ENCODE measurements at places on chromosomes 5 and 9.

DNA sequence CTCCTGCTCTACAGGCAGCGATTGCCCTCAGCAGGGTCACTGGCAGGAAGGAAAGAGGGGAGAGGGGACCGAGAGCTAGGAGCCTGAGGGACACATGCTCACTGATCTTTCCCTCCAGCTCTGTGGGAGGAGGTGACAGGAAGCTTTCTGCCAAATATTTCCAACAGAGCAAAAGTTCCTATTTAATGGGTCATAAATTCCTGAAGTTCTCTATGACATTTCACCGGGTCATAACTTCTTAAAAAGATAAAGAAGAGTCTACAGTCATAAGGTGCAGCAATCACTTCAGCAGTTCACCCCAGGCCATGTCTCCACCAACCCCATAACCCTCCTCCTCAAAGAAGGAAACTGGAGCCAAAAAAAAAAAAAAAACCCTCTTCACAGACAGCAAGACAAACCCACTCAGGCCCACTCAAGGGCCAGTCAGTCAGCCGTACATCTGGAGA lies 481.1 kb downstream of the NR2F1-AS1 start:
- DNase-seq: no peak

GRCh38 chr9:93669958-93670207 lies 93.5 kb downstream of the PHF2 start:
- DNase-seq: no peak

DNA sequence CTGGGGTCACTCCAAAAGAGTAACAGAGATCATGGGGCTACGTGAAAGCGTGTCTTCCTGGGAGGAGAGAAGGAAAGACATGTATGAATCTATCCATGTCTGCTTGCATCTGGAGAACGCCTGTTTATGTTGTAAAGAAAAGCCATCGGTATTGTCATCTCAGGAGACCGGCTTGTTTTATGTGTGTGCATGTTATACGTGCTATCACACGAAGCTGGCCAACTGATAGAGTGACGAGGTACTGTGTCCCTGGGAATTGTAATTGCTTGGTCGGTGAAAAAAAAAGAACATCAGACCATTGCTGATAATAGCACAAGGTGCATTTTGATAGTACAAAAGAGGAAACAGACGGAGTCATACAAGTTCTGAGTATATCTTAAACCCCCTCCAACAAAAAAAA lies 370 bp upstream of the CDH6 start:
- no peak for DNase-seq

GRCh38 chr5:143350341-143350740 lies 53.1 kb downstream of the NR3C1 start:
- no peak for DNase-seq

- no peak for DNase-seq
These were observed 10.8 kb downstream of the KCNV2 start for GRCh38 chr9:2727966-2728613.

DNA sequence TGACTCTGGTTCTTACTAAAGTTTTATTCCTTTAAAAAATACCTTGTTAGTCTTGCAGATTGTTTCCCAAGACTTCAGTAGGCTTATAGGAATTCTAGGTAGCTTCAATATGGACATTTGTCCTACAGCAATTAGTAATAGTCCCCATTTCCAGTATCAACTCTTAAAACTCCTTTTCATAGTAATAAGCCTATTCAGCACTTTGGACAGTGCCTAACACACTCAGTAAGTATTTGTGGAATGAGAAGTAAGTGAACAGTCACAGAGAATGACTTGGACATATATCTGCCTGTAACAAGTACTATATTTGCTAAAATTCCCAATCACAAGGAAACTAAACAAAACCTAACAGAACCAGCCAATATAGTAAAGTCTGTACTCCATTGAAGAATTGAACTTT lies 1291.8 kb upstream of the DMAC1 start:
- no peak for DNase-seq

DNA sequence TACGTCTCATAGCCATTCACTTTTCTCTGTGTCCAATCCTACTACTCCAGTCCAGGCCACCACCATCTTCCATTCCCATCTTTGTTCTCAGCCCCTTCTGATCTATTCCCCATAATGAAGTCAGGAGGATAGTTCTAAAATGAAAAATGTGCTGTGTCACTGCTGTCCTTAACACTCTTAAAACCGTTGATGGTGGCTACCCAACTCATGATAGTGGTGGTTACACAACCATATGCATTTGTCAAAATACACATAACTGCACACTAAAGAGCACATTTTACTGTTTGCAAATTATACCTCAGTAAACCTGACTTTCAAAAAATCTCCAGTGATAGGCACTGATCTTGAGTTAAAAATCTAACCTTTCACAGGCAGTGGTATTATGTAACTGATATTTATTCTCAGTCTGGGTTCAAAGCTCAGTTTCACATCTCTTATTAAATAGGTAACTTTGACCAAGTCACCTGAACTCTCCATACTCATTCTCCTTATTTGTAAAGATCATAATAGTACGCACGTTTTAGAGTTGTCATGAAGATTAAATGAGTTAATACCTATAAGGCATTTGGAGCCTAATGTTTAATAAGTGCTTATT lies 24.6 kb upstream of the ADRB2 start:
- no peak for DNase-seq

DNA sequence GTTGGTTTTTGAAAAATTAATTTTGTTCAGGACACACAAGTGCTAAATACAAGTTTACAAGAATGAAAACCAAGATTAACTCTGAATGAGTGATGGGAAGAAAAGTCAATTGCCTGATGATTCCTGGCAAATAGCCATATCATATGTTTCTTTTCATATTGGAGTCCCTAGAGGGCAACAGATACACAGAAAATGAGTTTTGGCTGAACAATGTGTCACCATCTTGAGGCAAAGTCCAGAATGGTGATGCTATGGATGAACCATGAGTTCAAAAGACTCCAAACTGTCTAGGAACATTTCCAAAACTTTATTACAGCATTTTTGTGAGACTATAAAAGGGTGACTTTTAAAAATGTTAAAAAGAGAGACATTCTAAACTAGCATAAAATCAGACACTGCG lies 382.9 kb downstream of the TMEM161B start:
- no peak for DNase-seq

DNA sequence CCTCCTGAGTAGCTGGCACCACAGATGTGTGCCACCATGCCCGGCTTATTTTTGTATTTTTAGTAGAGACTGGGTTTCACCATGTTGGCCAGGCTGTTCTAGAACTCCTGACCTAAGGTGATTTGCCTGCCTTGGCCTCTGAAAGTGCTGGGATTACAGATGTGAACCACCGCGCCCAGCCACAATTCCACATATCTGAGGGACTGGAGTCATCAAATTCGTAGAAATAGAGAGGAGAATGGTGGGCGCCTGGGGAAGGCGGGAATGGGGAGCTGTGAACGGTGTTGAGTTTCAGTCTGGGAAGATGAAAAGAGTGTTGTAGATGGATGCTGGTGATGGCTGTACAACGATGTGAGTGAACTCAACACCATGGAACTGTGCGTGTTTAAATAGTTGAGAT lies 1.9 kb upstream of the ABO start:
- DNase-seq: no peak

DNA sequence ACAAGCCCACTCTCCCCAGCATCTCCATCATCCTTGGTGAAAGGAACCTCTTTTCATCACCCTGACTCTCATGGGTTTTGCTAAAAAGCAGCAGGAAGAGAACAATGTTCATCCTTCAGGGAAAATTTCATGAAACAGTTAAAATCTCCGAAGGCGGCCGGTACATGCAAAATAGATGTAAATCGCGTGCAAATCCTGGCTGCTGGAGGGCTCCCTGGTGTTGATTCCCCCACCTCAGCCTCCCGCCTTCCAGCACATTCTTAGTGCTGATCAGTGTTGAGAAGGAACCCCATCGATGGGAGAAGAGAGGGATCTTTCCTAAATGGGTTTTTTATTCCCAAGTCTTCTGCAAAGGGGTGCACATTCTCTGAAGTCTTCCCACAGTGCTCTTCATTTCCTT lies 8.7 kb upstream of the GFI1B start:
- no peak for DNase-seq

GRCh38 chr9:79542735-79543620 lies 28.8 kb upstream of the TLE4 start:
- DNase-seq: no peak

- DNase-seq: no peak
These were observed 118.4 kb downstream of the ZNF608 start for GRCh38 chr5:124627815-124628595.

GRCh38 chr5:52897238-52897614 lies 91.9 kb upstream of the ITGA2 start:
- no peak for DNase-seq

DNA sequence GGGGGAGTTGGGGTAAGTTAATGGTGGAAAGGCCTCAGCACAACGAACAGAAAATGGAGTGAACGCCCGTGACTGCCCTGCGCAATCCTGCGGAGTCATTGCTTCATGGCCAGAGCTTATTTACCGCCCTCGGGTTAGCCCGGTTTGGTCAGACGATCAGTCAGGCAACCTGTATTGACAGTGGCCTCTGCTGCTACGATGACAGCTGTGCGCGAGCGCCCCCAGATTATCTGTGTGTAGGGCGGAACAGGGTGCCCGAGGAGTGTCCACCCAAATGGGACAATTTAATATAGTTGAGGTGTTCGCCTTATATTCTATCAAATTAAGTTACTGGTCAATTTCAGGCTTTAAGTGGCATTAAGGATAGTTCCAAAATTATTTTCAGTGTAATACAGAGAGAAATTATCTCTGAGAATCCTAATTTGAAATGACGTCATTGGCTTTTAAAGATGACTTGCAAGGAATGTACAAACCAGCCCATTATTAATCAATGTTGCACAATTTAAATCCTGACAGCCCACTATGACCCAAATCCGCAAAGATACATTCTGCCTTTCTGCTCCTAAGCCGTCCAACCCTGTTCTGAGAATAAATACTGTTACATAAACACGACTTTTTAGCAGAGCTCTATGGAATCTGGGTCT lies 879 bp upstream of the UBQLN1 start:
- DNase-seq: peak; percentile 43

DNA sequence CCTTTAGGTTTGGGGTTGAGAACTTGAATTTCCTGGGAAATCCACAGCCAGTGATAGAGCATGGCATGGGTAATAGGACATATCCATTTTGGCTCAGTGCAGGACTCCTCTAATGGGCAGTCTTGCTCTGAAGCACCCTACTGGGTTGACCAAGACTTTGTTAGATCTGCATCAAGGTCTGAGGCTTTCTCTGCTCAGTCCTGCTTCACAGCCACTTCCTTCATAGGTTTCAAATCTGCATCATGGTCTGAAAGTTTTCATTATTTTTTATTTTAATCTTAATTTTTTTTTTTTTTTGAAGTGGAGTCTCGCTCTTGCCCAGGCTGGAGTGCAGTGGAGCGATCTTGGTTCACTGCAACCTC lies 36.5 kb downstream of the KIF2A start:
- no peak for DNase-seq

- no peak for DNase-seq
These were observed 52.2 kb downstream of the SLC36A1 start for GRCh38 chr5:151499501-151500035.

DNA sequence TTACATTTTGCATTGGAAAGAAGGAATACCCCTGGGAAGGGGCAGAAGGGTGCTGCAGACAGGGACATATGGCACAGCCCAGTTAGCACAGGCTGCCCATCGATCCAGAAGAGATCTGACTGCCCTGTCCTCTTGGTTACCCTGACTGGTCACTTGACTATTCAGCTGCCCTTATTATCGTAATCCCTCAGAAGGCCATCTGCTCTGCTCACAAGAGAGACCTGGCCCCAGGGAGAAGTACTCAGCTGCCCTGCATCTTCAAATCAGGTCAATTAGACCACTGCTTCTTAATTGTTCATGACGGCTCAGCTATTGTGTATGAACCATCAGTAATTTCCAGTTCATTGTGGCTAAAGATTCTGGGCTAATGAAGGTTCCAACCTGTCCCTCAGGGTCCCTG lies 345.0 kb downstream of the TLE1 start:
- no peak for DNase-seq

GRCh38 chr9:120393386-120394057 lies 186.4 kb downstream of the CDK5RAP2 start:
- DNase-seq: no peak

DNA sequence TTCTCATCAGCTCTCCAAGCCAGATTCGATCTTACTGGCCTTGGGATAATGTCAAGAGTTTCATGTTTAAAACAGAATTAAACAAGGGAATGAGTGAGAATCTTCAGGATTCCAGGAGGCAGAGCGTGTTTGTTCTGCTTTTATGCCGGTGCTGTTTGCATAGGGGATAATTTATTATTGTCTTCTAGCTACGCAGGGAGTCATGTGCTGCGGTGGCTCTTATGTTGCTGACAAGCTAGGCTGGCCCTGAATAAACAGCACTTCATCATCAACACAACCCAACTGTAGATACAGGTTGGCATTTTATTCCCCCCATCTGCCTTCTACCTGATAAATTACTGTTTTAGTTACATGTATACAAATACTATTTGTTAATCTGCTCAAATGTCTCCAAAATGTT lies 47.1 kb upstream of the PCA3 start:
- no peak for DNase-seq

GRCh38 chr5:54415896-54416601 lies 39.5 kb upstream of the HSPB3 start:
- DNase-seq: no peak

DNA sequence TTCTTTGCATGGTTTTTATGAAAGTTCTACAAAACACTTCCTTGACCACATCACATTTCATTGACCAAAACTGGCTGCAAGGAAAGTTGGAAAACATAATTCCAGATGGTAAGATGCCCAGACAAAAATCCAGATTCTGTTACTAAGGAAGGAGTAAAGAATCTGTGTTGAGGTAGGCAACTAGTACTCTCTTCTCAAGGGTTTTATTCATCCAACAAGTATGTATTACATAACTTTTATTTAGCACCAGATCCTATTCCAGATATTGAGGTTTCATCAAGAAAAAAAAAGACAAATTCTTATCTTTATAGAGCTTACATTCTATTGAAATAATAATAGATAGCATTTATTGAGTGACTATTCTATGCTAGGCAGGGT lies 43.2 kb upstream of the UGCG start:
- DNase-seq: no peak

DNA sequence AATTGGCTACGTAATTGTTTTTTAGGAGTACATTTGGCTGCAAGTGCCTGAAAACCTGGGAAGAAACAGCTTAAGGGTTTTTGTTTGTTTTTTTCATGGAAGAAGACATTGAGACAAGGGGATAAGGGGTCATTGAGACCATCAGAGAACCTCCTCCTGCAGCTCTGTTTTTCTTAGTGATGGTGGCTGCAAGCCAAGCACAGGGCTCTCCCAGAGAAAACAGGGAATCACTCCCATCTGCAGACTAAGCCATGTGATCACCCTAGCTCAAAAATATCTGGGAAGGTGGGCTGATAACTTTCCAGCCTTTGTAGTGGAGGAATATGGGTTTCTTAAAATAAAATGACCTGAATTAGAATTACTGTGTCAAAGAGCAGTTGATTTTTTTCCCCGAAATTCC lies 25.1 kb downstream of the PALM2AKAP2 start:
- DNase-seq: no peak

DNA sequence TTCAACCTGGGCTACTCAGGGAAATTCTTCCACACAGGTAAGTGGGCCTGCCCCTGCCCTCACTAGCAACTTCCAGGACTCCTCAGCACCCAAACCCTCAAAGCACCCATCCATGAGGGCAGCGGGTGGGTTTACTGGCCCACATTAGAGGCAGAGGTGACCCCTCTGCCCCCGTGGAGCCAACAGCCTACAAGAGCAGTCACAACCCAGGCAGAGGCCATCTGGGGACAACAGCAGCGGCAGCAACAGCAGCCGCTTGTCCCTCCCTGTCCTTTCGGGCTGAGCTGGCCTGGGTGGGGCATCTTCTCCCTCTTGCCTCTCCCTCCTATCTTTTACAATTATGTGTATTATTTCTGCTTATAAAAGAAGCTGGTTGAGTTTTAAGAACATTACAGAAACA lies 25.1 kb downstream of the NDST1 start:
- DNase-seq: no peak

- no peak for DNase-seq
These were observed 49.1 kb downstream of the ARHGAP26 start for GRCh38 chr5:142819292-142819691.

Data from activated T-cell treated with anti-CD3 and anti-CD28 coated beads for 24 hours (primary cell).